Sigmoid colon (tissue), 7 donors: ENCODE measurements at places on chromosomes 6 and 20.

DNA sequence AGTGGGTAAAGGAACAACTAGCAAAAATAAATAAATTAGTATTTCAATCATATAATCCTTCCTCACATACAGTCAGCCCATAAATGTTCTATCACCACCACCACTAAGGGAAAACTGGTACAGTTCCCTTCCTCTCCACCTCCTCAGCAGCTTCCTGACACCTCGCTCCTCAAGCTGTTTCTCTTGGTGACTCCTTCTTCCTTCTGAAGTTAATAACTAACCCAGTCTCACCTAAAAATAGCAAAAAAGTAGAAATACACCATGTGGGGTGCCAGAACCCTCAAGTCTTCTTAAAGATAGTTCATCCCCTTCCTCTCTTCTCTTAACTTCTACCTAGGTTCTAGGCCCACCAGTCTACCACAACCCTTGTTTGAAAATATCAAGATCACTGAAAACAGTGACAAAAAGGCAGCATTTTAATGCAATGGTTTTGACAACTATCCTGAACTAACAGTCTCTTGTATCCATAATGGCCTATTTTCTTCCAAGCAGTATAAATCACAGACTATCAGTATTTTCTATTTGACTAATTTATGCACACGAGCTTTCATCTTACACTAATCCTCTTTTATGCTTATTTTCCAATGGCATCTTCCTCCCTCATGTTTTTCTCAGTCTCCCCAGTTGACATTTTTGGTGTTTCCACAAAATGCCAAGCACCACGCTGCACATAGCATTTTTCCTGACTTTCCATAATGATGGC is 85.5 kb downstream of the KHDC1L start:
- no peaks in the 10 kb centered on the region for H3K4me1 ChIP-seq
- no peak for DNase-seq
- H3K36me3 ChIP-seq = no peaks in the 10 kb centered on the region
- H3K27ac ChIP-seq = no peak overlapping the region
- no peak overlapping the region for H3K4me3 ChIP-seq

DNA sequence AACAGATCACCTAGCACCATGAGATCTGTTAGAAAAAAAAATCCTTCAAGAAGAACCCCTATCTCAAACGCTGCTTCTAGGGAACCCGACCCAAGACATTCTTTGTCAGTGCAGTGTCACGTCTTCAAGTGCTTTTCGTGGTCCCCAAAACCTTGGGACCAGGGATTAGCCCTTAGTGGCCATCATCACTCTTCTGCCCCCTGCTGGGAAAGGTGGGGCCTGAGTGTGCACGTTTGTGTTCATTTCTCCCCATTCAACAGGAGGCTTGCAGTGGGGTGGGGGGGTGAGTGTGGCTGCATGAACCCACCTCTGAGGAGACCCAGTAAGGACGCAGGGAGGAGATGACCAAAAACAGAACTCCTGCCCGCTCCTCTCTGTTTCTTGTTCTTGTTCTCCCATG is 218.2 kb upstream of the RNF24 start:
- no peaks in the 10 kb centered on the region for H3K27me3 ChIP-seq
- no peaks in the 10 kb centered on the region for H3K36me3 ChIP-seq
- H3K4me1 ChIP-seq = peaks cover 5% of the 10 kb centered on the region

GRCh38 chr6:35436071-35436857 is 15.9 kb upstream of the FANCE start:
- H3K27ac ChIP-seq = no peak overlapping the region
- H3K4me1 ChIP-seq = no peaks in the 10 kb centered on the region
- no peaks in the 10 kb centered on the region for H3K27me3 ChIP-seq
- H3K36me3 ChIP-seq = no peaks in the 10 kb centered on the region
- no peak overlapping the region for H3K4me3 ChIP-seq

DNA sequence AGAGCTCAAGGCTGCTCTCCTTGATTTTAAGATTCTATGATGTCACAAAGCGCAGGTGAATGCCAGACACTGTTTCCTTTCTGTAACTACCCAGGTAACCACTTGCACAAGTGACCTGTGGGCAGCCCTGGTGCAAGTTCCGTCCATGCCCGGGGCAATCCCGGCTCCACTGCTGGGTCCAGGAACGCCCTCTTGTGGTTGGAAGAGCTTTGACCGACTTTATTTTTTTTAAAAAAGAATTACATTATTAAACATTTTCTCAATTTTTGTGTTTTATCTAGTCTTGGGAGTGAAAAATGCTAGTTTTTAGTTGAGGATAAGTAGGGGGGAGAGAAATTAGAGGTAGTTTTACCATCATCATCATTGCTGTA is 695.2 kb downstream of the QKI start:
- no peak for DNase-seq
- no peak overlapping the region for H3K27ac ChIP-seq
- no peaks in the 10 kb centered on the region for H3K27me3 ChIP-seq
- H3K4me3 ChIP-seq = no peak overlapping the region
- H3K36me3 ChIP-seq = no peaks in the 10 kb centered on the region
- no peaks in the 10 kb centered on the region for H3K4me1 ChIP-seq
